ENCODE measurements at places on chromosomes 7 and 10.
A peak's percentile ranks its signal among the peaks of the same experiment; 100 is the strongest.

DNA sequence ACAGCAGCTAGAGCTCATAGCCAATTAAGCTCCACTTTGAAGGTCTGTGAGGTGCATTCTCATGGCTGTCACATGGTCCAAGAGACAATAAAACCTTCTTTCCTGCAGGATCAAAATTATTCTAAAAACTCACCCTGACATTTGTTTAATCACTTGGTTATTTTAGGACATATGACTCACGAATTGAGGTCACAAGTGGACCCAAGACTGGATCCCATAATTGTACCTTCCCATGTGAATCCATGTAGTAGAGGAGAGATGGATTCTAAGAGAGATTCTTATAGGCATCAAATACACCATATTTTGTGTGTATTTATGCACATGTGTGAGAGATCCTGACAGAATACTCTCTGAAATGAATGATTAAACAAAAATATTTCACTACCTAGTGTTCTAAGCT lies 18.1 kb downstream of the POLR1F start:
- no peak for DNase-seq

DNA sequence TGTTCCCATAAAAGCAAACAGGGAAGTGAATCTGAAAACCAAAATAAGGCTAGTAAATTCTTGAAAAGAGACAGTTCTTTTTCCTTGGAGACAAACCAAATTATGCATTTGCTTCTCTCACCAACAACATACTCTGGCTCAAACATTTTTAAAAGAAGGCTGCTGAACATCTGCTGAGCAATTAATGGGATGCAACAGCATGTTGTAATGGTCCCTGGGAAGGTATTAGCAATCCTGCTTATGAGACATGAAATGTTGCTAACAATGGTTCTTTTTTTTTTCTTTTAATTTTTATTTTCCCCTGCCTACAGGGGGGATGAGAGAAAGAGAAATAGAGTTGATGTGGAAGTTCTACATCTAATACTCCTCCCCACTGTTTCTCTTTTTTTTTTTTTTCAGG lies 572.1 kb downstream of the SORCS1 start:
- DNase-seq = no peak

DNA sequence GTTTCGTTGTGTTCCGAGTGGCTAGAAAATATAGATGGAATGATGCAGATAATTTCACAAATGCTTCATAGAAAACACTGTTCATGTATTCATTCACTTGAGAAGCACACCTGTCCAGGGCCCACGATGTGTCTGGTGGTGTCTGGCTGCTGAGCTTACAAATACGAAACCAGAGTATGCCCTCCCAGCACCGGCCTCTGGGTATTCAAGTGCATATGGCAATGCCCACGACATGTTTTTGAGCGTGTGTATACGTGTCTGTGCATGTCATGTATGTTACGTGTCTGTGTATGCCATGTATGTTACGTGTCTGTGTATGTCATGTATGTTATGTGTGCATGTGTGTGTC lies 37.9 kb downstream of the IL2RA start:
- DNase-seq = no peak

DNA sequence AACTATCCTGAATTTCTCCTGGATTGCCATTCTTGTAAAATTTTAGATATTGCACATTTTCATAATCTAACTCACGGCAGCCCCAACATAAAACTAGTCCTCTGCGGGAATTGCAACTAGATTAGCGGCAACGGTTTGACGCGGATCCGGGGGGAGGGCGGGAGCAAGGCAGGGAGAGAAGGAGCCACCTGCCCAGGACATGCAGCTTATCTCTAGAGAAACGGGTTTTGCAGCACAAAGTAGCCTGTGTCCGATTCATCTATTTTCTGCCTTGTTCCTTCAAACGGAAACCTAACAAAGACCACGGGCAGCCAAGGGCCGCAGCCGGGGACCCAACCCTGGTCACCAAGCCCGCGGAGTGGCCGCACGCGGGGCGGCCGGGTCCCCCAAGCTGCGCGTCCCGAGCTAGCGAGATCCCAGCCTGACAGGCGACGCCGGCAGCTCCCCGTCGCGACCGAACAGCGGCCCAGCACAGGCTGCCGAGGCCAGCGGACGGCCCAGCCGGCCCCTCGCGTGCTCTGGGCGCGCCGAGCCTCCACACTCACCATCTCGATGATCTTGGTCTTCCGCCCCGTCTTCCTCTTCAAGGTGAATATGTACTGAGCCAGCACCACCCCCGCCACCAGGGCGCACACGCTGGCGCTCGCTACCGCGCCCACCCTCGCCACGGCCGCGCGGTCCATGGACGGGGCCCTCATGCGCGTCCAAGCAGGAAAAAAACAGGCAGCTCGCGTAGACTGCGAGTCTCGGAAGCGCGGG lies at the start of gene NT5C3A:
Gene NT5C3A (minus strand): TSS at position 754 of the 759 bp plus-strand sequence. CDS start 71 bp downstream, at position 683.
- no peak for DNase-seq

- DNase-seq = no peak
These were observed 68.1 kb downstream of the MAD1L1 start for GRCh38 chr7:2164646-2165045.

- DNase-seq = no peak
These were observed 64.9 kb downstream of the CRPPA start for GRCh38 chr7:16356301-16356958.

- DNase-seq = no peak
These were observed 1138.6 kb downstream of the GATA3 start for GRCh38 chr10:9193120-9193519.

DNA sequence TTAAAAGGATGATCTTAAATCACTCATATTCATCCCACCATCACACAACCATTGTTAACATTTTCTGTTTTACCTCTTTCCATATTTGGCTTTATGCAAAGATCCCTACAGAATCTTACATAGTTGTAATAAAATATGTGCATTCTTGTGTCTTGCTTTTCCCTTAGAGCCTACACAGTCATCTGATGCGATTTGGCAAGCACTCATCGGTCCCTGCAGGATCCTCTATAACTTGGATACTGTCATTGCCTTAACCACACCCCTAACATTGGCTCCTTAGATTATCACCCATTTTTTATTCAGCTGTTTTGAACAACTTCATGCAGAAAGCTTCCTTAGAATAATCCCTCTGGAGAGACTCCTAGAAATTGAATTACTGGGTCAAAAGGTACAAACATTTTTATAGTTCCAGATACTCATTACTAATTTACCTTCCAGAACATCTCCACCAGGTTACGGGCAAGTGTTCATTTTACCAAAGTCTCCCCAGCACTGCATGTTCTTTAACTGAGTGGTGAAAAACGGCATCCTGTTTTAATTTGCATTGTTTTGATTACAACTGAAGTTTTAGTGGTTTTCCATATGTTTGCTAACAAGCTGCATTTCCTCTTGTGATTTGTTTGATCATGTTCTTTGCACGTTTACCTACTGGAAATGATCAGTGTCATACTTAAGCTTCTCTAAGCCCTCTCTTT lies 268.3 kb downstream of the GRID1 start:
- no peak for DNase-seq

DNA sequence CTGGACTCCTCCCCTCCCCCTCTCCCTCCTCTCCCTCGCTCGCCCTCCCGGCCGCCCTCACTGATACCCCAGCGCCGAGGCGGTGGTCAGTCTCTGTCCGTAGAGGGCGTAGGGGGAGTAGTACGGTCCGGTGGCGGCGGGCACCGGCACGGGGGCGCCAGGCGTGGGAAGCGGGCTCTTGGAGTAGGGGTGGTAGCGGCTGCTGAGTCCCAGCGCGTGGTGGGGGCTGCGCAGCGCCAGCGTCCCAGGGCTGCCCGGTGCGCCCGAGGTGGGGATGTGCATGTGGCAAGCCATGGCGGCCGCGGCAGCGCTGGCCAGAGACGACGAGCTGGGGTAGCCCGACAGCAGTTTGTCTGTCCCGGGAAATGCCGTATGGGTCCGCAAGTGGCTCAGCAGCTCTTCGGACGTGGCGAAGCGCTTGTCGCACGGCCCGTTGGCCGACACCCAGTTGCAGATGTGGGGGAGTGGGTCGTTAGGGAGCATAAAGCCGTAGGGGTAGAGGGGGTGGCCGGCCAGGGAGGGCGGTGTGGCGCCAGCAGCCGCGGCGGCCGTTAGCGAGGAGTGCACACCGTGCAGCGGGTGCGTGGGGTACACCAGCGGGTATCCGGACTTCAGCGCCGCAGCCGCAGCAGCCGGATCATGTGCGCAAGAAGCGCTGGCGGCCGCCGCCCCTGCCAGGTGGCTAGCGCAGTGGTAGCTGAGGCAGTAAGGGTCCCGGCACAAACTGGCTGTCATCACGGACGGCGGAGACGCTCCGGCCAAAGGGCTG lies 2.7 kb downstream of the ZNF503 start:
- DNase-seq = no peak

- DNase-seq = no peak
These were observed 7.1 kb upstream of the CELF2 start for GRCh38 chr10:11010582-11010981.

DNA sequence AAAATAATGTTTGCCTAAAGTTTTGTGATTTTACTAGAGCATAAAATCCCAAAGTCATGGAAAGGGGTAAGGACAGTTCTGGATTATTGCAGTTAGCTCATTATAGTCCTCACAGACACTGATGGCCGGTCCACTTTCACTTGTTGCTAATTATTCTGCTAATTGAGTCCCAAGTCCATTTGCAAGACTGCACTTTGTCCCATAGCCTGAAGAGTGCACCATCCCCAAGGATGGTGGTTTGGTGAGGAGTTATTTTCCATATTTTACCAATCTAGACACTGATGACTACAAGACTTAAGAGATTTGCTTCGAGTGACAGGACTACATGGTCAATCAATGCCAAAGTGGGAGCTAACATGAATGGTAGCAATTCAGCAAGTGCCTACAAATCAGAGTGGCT lies 181.8 kb upstream of the CACNA2D1 start:
- no peak for DNase-seq

DNA sequence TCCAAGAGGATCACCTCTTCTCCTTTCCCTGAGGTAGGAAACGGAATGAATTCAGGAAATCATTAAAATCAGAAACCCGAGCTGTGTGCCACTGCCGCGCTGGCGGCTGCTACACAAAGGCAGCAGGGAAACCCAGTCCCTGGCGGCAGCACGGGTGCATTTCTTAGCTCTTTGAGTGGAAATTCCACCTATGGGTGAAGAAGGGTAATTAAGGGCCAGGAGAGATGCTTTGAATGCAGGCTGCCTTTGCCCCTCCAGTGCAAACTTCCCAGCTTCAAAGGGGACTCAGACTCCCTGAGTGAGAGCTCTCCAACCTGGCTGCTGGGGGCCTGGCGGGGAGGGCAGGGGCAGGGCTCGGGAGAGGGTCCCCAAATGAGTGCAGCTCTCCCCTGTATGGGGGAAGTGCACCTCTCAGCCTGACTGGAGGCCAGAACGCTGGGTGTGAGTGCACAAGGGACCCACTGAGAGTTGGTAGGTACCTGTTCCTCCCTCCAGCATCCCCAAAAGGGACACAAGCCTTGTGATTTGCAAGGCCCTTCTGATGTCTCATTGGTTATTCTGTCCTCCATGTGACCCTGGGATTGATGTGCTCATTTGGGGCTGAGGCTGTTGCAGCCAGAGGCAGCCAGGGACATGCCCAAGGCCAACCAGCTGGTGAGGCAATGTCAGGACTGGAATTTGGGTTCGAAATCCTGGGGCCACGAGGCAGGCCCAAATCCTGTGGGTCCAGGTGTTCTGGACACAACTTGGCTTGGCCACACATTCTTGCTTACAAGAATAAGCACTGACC lies 16.3 kb upstream of the ZMIZ1 start:
- DNase-seq = no peak

DNA sequence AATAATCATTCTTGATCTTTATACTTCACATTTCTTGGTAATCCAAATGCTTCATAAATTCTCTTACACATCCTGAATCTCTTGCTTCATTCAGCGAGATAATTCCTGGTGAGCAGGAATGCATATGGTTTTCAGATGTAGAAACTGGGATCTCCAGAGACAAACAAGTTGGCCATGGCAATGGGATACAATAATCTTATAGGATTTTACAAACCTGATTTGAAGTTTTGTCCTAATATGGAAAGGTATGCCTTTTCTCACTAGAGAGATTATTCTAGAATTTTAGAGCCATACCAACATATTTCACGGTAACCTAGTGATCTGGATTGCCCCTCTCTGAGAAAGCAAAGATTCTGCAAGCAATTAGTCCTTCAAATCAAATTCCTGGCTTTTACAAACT lies 13.1 kb upstream of the TRDMT1 start:
- DNase-seq = no peak

DNA sequence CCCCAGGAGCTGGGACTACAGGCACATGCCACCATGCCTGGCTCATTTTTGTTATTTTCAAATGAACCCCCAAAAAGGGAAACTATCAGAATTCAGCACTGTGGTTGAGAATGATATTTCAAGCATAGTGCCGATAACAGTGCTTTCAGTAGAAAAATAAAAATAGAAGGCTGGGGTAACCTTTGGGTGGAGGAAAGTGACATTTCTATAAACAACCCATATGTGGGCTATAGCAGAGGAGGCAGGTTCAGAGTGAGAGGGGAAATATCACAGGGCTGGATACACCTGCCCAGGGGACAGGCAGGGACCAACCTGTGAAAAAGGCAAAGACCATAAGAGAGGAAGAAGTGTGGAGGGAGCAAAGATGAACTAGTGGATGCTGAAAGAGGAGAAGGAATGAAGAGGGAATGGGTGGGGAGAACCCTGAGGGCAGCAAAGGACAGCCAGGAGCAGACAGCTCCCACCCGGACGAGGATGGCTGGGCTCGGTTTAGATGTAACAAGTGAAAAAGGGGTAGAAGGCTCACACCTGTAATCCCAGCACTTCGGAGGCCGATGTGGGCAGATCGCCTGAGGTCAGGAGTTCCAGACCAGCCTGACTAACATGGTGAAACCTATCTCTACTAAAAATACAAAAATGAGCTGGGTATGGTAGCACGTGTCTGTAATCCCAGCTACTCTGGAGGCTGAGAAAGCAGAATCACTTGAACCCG lies 56.5 kb downstream of the MAP3K8 start:
- DNase-seq = no peak

GRCh38 chr10:119769886-119770285 lies 44.0 kb downstream of the INPP5F start:
- no peak for DNase-seq

- no peak for DNase-seq
These were observed 1093.6 kb upstream of the GHITM start for GRCh38 chr10:83045731-83046130.

DNA sequence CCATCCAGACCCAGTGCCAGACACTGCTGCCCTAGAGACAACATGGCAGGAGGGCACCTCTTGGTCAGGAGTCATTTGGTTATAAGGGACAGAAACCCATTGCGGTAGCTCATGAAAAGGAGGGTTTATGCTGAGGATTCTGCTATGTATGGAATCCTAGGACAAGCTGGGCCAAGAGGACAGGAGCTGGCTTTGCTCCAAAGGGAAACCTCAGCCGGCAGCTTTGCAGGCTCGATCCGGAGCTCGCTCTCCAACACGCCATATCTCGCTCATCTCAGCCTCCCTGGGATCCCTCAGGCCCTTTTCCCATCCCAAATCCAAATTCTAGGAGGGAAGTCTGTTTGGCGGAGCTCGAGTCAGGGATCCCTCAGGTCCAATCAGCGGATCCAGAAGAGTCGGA lies 345.7 kb downstream of the GLRX3 start:
- no peak for DNase-seq

GRCh38 chr7:28661826-28662595 lies 249.7 kb downstream of the CREB5 start:
- DNase-seq = no peak

GRCh38 chr7:1693991-1694524 lies 24.0 kb downstream of the ELFN1 start:
- peak; percentile 57 for DNase-seq

- DNase-seq = no peak
These were observed 1.1 kb upstream of the LBX1 start for GRCh38 chr10:101230183-101230917.

- no peak for DNase-seq
These were observed 320.6 kb downstream of the FRMD4A start for GRCh38 chr10:14010101-14010558.

Data from right renal cortex interstitium (tissue), 3 donors.